CD4-positive, alpha-beta memory T cell (primary cell): ENCODE measurements at places on chromosomes 4 and X.

- no peak for DNase-seq
Observed at GRCh38 chrX:54695231-54695630, 102.8 kb downstream of the ITIH6 start.

DNA sequence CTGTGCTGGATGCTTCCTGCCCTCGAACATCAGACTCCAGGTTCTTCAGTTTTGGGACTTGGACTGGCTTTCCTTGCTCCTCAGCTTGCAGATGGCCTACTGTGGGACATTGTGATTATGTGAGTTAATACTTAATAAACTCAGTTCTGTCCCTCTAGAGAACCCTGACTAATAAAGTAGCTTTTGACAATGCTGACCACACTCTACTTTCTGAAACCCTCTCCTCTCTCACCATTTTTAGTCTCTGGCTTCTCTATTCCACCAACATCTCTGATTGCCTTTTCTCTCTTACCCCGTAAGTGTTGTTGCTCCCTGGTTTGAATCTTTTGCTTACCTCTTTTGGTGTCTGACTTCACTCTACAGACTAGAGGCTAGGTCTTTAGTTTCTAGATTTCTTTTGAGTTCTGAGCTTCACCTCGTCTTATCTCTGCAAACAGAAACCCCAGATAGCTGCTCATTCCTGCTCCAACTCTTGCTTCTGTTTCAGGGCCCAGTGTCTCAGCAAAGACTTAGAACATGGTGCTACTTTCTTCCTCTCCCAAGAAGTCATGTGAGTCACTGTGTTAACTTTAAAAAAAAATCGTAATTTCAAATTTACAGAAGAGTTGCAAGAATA lies 11.4 kb downstream of the TMSB4X start:
- DNase-seq: no peak

- DNase-seq: no peak
Observed at GRCh38 chr4:7573576-7574091, 138.9 kb upstream of the PSAPL1 start.

GRCh38 chrX:115592997-115593734 lies 32.2 kb downstream of the PLS3 start:
- DNase-seq: no peak

- DNase-seq: no peak
Observed at GRCh38 chrX:153725039-153725831, 579 bp downstream of the ABCD1 start.

- DNase-seq: peak; percentile 45
Observed at GRCh38 chrX:119885554-119886428, 9.9 kb upstream of the AKAP14 start.
